Activated naive CD4-positive, alpha-beta T cell (primary cell): ENCODE measurements at places on chromosomes 6 and 20.

DNA sequence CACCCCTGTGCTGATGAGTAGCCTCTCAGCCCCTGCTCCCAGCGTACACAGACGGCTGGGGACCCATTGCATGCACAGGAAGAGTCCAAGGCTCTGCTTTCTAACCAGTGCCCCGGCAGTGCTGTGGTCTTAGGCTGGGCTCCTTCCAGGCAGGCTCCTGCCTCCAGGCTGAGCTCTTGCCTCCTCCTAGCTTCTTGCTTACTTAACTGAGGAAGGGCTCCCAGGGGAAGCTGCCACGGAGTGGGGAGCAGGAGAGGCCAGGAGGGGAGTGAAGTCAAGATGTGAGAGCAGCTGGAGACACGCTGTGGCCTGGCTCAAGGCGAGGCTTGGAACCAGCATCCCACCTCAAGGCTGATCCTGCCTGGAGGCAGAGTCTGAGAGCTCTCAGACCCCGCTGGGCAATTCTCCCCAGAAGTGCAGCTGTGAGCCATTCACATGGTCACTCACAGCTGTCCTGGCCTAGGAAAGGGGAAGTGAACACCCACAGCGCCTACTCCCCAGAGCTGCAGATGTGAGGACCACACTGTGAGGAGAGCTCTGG lies 141.0 kb downstream of the TBXT start:
- DNase-seq: no peak

DNA sequence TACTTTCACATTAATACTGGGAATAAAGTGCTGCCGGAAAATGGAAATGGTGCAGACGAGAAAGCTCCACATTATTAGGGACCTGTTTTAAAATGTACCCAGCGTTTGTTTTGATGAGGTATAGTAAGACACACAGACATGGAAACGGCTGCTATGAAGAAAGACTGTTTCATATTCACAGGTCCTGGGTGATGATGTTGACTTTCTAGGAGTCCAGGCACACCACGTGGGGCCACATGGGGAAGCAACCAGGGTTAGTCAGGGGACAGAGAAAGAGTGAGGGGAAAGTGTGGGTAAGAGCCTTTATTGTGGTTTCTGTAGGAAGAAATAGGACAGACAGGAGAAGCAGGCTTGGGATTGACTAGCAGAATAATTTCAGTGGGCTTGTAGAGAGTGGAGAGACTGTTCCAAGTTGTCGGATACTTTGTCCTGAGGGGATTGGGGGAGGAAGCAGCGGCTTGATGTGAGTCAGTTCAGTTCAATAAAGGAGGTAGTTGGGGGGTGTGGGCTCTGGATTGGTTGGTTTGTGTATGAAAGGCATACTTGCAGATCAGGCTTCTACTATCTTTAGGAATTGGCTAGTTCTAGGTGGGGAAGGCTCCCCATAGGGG lies 112.0 kb upstream of the MCHR2 start:
- DNase-seq: no peak

GRCh38 chr6:154508573-154509375 lies 1.7 kb downstream of the CNKSR3 start:
- DNase-seq: no peak

- no peak for DNase-seq
Measured at GRCh38 chr6:127950566-127951145, 49.8 kb upstream of the THEMIS start.

GRCh38 chr6:47890326-47890875 lies 108.6 kb downstream of the OPN5 start:
- no peak for DNase-seq
